Airway epithelial cell (primary cell): ENCODE measurements at places on chromosomes 5 and 9. TPM values are rescaled to one million over a fixed set of nuclear protein-coding genes. Genes with fewer than 3 reads are reported as not detected.

Gene BTF3
- total RNA-seq: 667 and 682 TPM in 2 replicates

Gene RNF183
- total RNA-seq: 0.21 TPM in 1 of 2 replicates, not detected in the other

Gene INSL6
- not detected in 2 replicates for total RNA-seq

Gene GFI1B
- total RNA-seq: not detected in 2 replicates

Gene MEGF10
- total RNA-seq: 0.05 and 0.07 TPM in 2 replicates
